ENCODE measurements at places on chromosomes 3 and 15. TPM values are rescaled to one million over a fixed set of nuclear protein-coding genes. Genes with fewer than 3 reads are reported as not detected.

CGNL1 gene
- polyA plus RNA-seq = 11.8 TPM

PLSCR5 gene
- not detected for polyA plus RNA-seq

GPR62 gene
- polyA plus RNA-seq = 0.56 TPM

- no peak for DNase-seq
Observed at GRCh38 chr3:190701096-190701532, 161.4 kb downstream of the GMNC start.

DNA sequence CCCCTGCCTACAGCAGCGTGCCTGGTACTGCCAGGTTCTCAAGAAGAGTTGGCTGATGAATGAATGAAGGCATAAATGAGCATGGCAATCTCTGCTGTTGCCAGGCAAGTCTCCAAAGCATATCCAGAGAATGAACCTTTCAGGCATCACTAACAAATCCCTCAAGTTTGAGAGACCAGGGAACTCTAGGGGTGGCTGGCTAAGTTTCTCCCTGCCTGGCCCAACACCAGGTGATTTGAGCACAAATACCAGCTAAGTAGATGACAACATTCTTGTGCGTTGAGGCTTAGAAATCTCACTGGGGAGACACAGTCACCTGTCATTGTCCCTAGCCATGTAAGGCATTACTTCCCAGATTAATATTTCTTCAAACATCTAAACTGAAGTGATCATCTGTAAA, 81.4 kb upstream of the PTX3 start:
- no peak for DNase-seq
